ENCODE measurements at places on chromosomes 1 and 21.

DNA sequence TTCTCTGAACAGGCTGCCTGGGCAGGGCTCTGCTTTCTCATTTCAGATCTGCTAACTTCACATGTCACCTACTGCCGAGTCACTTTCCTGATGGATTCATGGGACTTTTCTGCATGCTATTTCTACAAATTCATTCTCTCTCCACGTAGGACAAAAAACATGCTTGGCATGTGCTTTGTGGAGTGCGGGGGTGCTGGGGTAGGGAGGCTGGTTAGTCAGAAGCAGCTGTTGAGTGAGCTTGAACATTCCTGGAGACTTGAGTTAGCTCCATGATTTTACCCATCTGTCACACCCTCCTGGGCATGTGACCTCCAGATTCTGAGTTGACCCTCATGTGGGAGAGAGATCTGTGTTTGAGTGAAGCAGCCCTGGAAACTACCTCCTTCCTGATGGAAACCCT lies 71.4 kb downstream of the UCK2 start:
- DNase-seq, result no peak

DNA sequence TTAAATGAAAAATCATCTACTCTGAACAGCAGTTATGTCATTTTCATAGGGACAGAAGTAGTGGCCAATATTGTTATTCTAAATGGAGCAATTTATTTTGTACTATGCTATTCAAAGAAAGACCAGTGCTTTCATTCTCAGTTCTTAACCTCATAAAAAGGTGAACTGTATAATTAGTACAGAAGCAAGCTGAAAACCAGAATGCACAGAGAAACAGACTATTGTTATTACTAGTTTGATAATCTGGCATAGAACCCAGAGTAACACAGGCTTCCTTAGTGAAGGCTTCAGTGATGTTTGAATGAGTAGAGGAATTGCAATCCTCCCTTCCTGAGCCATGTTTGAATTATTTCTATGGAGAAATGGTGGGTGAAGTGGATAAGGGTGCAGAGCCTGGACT lies 131.6 kb upstream of the LRRC7 start:
- no peak for DNase-seq

DNA sequence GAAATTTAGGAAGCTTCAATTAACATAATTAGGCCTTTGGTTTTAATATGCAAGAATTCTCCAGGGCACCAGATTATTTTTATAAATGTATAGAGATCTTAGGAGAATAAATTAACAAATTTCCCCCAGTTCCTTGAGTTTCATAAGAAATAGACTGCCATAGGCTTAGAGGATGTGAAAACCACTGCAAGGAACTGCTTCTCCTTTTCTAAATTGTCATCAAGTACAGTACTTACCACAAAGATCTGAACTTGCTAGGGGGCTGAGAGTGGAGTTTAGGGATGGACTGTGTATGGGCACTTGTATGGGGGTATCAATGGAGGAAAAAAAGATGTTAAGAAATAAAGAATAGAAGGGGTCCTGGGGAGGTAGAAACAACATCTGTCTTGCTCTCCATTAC lies 31.1 kb downstream of the LHX8 start:
- no peak for DNase-seq

- peak; percentile 38 for DNase-seq
Observed at GRCh38 chr1:209207701-209208286, 375.7 kb upstream of the CAMK1G start.

DNA sequence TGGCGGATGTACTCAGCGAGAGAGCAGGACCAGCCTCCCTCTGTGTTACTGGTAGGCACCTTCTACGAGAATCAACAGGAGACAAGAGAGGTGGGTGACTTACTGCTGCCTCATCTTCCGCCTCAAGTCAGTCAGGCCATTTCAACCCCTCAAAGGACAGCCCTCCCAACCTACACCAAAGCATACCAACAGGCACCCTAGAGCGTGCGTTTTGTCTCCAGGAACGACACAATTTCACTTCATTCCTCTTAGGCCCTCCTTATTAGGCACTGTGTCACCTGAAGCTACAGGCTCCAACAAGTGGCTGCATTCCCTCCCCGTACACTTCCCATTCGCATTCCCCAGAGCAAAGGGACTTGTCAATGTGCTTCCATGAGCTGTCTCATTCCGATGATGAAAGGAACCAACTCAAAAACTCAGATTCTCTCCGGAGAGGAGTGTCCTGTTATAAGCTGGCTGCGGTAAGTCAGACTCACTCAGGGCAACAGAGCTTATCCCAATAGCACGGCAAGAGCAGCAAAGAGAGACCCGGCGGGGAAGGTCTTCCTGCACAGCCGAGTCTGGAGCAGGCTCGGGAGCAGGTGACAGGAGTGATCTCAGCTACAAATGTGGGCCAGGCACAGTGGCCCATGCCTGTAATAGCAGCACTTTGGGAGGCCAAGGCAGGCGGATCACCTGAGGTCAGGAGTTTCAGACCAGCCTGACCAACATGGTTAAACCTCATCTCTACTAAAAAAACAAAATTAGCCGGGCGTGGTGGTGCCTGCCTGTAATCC lies 120.6 kb upstream of the IFFO2 start:
- no peak for DNase-seq

- DNase-seq, result no peak
Observed at GRCh38 chr1:196306421-196306820, 301.8 kb downstream of the KCNT2 start.

DNA sequence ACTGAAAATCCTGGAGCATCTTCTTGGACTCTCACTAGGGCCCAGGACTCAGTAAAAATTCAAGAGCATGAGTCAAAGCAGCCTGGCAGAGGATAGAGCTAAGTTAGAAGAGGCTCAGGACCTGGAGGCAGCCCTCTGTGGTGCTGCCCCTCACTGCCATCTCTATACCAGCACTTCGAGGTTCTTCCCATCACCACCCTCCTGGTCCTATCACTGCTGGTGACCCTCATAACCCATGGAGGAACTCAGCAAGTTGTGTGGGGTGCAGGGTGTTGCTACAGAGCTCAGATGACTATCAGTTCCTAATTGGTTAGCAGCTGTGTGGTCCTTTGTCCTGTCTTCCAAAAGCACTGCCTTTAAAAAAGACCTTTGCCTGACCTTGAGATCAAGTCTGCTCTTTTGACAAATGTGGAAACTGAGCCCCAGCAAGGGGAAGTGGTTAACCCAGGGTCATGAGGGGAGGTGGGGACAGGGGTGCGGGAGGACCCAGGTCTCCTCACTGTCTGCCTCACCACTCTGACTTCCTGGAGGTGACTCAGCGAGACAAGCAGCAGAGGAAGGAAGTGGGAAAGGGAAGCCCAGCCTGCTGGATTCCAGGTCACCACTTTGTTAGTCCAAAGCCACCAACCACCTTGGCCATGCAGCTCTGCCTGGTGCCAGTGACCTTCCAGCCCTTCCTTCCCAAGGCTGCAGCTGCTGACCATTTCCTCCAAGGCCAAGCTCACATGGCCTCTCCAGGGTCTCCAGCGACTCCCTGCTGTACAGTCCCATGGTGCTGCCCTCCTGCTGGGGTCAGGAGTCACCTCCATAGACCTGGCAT lies 199.4 kb upstream of the EDN2 start:
- peak; percentile 23 for DNase-seq

GRCh38 chr1:156725683-156726280 lies 2.5 kb upstream of the METTL25B start:
- peak; percentile 70 for DNase-seq

GRCh38 chr1:197360068-197360467 lies 92.0 kb downstream of the CRB1 start:
- no peak for DNase-seq

DNA sequence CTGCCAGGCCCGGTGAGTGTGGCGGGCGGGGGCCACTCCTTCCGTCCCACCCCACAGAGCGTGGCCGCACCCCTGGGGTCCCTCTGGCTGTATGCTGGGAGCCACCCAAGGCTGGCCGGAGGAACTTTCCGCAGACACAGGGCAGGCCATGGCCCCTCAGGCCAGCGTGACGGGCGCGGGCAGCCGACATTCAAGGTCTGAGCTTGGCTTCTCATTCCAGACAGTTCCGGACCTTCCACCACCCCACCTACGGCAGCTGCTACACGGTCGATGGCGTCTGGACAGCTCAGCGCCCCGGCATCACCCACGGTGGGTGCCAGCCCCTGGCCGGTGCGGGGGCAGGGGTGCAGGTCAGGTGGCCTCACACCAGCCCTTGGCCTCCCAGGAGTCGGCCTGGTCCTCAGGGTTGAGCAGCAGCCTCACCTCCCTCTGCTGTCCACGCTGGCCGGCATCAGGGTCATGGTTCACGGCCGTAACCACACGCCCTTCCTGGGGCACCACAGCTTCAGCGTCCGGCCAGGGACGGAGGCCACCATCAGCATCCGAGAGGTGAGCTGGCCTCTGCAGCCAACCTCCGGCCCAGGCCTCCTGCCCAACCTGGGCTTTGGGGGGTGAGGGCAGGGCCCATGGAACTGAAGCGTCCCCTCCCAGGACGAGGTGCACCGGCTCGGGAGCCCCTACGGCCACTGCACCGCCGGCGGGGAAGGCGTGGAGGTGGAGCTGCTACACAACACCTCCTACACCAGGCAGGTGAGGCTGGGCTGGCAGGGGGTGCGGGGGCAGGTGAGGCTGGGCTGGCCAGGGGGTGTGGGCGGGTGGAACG lies 7.3 kb downstream of the SCNN1D start:
- DNase-seq, result no peak

GRCh38 chr1:77467741-77468140 lies 185.9 kb downstream of the AK5 start:
- no peak for DNase-seq

DNA sequence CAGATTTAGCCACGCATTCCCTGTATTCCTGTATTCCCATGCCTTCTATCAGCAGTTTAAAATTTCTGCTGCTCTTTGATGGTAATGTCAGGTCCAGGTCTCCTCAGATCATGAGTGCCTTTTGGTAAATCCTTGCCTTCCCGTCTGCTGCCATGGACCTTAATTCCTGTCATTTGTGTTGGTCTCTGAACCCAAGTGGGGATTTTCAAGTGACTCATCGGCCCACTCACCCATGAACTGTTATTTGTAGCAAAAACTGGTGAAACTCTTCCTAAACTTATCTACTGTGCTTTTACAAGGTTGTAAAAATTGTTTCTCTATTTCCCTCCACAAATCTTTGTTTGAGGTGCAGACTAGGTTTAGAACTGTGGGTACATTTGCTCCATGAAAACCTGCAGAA lies 47.4 kb downstream of the ACTN2 start:
- no peak for DNase-seq

GRCh38 chr21:42392731-42393442 lies 3.0 kb downstream of the TMPRSS3 start:
- no peak for DNase-seq

DNA sequence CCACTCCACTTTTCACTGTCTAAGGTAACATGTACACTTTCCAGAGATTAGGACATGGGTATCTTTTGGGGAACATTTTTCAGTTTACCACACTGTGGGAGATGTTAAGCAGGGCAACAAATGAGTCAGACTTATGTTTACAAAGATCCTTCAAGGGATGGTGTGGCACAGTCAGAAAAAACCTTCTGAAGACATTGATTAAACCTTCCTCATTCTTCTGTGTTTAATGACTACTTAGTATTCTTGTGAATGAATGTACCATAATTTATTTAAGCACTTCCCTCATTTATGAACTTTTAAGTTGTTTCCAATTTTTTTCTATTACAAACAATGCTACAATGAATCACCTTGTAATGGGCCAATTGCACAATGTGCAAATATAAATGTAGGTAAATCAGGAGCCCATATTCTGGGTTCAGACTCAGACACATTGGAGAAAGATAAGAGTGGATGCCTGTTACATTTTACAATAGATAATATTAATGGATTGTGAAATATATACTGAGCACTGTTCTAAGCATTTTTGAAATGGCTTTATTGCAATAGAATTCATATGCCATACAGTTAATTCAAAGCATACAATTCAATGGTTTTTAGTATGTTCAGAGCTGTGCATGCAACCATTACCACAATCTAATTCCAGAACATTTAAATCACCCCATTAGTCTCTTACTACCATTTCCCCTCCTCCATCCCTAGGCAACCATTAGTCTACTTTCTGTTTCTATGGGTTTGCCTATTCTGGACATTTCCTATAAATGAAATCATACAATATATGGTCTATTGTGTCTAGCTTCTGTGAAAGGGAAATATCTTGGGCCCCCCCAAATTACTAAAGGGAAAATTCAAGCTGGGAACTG lies 1.9 kb upstream of the SFT2D2 start:
- DNase-seq, result no peak

DNA sequence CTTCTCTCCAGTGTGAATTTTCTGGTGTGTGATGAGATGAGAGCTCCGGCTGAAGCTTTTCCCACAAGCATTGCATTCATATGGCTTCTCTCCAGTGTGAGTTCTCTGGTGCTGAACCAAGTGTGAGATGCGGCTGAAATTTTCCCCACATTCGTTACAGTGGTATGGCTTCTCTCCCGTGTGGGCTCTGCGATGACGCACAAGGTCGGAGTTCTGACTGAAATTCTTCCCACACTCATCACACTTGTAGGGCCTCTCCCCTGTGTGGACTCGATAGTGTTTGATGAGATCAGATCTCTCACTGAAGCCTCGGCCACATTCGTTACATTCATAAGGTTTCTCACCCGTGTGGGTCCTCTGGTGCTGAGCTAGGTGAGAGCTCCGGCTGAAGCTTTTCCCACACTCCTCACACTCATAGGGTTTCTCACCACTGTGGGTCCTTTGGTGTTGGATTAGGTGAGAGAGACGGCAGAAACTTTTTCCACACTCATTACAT lies 7.4 kb downstream of the ZNF436 start:
- peak; percentile 8 for DNase-seq

GRCh38 chr1:7726623-7727022 lies 44.5 kb upstream of the VAMP3 start:
- DNase-seq, result no peak

GRCh38 chr1:176926330-176927086 lies 238.0 kb downstream of the ASTN1 start:
- DNase-seq, result no peak

DNA sequence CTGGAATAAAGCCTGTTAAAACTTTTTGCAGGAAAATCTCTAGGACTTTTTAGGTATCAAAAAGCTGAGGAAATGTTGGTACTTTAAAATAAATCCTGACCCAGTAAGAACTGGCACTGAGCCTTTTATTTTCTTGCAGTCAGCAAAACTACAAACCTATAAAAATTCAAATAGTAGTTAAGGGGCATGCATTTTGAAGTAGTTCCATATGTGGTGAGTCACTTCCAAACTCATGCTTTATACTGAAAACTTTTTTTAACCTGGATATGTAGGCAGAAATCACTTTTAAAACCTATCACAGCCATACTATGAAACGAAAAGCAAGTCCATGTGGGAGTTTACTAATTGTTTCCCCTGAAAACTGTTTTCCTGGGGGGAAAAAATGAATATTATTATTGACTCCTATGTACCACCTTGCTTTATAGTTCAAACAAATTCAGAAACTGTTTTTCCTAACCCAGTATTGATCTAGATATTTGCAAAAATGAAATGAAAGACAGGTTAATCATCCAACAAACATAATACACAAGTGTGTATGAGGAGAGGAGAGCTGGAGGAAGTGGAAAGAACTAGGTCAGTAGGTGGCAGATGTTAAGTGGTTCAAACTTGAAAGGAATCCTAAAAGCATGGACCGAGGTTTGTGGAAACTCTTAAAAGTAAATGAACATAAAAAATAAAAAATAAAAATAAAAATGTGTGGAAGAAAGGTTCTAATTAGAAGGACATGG lies 30.5 kb downstream of the NRIP1 start:
- no peak for DNase-seq

Data from K562 (cell line).